ENCODE measurements at places on chromosomes 11 and 22.

GRCh38 chr11:131762346-131763110, 392.1 kb downstream of the NTM start:
- no peak for DNase-seq

DNA sequence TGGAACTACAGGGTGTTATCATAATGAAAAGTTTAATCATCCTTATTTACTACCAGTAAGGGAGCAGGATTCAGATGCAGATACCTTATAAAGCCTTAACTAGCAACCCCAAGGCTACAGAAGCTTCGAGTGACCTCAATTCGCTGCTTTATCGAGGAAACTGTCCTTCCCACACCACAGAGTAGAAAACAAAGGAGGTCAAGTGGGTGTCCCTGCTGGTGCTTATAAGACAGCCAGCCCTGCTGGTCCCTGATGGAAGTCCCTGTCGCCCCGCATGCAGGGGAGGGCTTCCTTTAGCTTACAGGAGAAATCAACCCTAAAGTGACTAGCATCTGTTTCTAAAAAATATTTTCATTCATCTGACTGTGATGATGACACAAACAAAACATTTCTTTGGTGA, 7.3 kb downstream of the MN1 start:
- no peak for DNase-seq

DNA sequence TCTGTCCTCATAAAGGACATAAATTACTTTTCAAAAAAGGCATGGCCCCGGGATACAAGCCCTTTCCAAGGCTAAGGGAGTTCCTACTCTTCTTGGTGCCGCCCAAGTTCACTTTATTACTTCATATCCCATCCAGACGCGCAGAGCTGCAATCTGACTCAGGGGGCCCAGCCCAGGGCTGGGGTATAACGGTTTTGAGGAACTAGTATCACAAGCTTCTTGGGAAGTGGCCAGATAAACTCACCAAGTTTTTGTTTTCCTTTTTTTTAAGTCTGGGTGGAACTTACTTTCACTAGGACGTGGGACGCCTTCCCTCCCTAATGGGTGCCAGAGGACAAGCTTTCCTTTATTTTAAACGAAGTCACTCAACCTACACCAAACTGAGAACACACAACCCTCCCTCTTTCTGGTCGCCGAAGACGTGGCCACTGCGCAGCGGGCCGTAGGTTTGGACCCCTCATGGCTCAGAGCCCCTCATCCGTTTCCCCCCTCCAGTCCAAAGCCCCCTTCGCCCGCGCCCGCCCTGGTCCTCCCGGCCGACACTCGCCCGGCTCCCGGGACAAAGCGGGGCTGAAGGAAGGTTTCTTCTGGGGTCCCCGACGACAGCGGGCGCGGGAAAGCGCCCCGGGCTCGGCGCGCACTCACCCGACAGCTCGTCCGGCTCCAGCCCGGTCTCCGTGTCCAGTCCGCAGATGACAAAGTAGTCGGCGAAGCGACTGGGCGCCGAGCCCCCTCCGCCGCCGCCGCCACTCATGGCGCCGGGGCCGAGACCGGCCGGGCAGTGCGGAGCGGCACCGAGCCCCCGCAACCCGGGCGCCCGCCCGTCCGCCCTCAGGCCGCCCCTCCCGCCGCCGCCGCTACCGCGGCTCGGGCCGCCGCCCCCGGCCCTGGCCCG, 587 bp downstream of the DENND5A start:
- DNase-seq, result peak; percentile 41

GRCh38 chr22:29867260-29867659, 15.7 kb upstream of the MTMR3 start:
- no peak for DNase-seq

DNA sequence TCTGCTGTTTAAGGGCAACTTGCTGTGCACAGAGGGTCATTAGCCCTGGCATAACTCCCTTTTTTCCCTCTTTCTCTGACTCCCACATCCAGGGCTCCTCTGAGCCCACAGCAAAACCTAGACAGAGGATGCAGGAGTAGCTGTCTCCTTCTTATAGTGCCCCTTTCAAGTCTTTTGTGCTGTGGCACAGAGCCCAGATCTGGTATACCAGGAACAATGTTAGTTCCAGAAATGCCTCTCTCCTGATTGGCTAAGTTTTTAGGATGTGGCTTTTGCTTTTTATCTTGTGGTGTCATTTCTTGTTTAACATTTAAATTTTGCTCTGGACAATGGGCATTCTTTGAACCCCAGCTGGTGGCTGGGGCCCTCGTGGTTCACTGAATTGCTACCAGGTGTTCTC, 25.6 kb upstream of the RRM1 start:
- DNase-seq, result peak; percentile 13

DNA sequence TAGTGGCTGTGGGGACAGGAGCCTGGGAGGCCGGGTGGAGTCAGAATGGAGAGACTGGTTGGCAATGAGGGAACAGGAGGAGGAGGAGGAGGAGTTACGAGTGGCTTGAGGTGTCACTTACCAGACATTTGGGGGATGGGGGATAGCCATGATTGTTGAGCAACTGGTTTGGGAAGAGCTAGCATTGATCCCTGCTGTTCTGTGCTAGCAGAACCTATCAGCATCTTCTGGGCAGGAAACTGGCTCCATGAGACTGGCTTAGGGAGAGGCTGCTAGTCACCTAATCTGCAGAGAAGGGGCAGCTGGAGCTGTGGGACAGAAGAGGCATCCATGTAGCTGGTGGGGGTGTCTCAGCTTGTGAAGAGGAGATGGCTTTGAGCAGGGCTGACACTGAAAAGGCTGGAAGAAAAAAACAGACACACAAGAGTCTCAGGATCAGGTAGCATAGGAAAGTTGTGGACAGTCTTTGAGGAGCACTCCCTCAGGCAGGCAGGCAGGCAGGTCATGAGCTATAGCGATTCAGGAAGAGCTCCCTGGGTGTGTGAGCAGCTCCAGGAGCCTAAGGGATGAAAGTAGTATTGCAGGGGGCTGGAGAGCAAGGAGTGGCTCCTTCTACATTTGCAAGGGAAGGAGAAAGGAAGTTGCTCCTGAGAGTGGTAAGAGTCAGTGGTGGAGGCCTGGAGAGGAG, 22.3 kb downstream of the PIK3IP1 start:
- no peak for DNase-seq

DNA sequence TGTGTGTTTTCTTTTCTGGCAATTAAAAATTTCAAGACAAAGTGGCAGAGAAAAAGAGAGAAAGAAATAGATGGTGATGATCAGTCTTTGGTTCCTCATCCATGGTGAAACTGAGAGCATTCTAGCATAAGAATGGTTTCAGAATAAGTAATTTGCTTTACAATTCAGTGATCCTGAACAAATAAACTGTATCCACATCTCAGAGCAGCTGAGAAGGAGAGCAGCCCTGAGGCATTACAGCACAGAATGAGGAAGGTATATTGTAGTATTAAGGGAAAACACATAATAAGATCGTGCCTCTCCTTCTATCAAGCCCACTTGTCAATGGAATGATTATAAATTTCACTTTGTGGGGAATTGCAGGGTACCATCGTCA, 17.4 kb downstream of the LUZP2 start:
- DNase-seq, result no peak

DNA sequence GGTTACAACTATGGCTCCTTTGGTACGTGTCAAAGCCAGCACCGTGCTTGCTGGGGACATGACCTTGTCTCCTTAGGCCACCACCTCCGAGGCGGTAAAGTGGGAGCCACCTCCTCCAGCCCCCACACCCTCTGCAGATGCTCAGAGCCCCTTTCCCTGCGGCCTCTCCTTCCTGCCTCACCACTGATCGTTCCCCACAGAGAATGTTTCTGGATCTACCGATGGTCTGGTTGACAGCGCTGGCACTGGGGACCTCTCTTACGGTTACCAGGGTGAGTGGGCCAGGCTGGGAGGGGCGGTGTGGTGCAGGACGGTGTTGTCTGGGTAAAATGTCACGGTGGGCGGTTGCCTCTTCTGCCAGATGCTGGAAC, 8.9 kb downstream of the SIDT2 start:
- no peak for DNase-seq

DNA sequence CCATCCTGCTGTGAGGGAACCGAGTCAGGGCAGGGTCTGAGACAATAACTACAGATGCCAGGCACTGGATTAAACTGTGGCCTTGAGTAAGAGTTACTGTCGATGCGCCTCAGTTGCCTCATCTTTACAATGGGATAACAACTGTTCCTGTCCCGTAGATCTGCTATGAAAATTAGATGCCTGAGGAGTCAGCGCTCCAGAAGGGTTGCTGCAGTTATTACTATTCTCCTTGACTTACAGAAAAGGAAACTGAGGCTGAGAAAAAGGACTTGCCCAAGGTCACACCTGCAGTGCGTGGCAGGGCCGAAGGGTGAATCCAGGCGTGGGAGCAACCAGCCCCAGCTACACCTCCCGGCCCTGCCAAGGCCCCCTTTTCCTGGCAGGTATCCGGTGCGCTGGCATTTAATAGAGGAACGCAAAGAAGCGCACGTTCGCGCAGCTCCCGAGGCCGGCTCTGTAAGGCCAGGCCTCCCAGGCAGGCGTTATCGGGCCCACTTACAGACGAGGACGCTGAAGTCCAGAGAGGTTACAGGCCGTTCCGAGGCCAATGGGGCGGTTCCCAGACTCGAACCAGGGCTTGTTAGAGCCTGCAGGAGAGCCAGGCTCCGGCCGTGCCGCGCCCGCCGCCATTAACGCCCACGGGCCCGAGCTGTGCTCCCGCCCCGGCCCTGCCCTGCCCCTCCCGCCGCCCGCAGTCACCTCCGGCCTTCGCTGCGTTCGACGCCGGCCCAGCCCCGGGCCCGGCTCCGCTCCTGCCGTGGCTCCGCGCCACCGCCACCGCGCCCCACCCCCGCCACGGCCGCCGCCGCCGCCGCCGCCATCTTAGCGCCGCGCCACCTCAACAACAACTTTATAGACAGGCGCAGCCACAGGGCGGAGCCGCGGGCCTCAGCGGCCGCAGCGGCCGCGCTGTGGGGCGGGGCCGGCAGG, at the start of gene C11orf68:
Gene C11orf68, minus strand, starts transcription at position 852 of the 930 bp plus-strand sequence. Its CDS starts 31 bp downstream, at position 821.
- no peak for DNase-seq

DNA sequence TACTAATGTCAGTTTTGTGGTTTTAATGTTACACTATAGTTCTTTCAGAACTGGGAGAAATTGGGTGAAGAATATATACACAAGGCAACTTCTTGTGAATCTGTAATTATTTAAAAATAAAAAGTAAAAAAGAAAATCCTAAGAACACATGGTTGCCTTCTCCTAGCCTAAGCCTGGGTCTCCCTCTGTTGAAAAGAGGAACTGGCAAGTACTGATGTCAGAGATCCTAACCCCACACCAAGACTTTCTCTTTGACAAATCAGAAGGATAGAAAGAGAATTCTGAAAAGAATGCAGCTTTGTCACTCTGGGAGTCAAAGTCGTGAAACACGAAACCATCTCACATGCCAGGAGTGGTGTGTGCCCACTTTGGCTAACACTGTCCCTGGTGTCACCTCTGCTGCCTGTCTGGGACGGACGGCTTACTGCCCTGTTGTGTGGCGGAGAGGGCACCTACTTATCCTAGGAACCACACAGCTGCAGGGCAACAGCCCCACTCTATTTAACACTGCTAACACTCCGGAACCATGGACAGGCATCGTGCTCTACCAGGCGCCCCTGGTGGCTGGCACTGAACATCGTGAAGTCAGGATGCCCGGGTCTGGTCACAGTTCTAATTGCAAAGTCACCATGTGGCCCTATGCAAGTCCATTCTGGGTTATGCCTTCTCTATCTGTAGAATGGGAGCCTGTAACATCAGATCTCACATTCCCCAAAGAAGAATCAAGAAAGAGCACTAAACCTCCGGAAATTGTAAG, 108.7 kb upstream of the CD82 start:
- DNase-seq, result no peak
